NCI-H1436 (cell line): ENCODE measurements at places on chromosomes 1 and 21.

GRCh38 chr1:83910461-83910860 lies 88.5 kb downstream of the TTLL7 start:
- no peak for DNase-seq

DNA sequence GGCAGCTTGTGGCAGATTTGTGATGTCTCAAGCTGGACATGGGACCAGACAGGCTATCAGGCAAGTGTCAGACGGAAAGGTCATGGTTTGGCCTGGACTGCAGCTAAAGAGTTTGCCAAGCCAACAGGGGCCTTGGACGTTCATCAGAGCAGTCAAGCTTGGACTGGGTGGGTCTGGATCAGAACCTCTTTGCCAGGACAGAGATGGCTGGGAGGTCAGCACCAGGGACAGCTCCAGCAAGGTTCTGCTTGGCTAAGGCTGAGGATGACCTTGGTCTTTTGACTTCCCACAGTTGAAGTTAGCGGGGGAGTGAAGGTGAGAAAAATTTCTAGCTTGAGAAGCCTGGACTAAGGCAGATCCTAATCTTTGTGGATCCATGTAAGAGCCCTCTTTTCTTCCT lies 68.1 kb downstream of the GRIK3 start:
- no peak for DNase-seq

DNA sequence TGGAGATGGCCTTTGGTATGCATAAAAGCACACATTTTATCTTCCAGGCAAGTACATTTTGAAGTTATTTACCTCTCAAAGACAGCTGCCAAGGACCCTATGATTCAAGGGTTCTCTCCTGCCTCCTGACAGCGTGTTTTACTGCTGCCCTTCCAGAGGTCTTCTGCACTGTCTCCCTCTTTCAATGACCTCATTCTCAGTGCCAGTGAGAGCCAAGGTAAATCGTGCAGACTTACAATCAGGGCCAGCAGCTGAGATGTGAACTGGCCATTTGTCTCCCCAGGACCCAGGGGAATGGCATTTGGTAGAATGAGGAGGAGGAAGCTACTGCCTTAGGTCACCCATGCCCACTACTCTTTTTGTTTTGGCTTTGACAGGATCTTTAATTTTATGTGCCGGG lies 84.2 kb upstream of the FGGY start:
- no peak for DNase-seq

DNA sequence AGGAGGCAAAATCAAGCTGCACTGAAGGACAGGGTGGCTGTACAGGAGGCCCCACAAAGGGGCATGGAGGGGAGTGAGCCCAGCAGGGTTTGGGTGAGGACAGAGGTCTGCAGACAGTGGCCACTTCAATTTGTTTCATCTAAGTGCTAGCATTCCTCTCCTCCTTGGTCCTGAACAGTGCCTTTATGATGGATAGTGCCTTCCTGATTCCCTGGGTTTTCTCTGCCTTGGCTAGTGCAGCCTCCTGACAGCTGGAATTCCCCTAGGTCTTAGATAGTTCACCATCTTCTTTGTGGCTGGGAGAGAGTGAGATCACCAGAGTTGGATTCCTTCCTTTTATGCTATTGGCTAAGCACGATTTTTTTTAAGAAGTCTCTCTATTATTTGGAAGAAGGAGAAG lies 3.8 kb upstream of the HPCAL4 start:
- no peak for DNase-seq

- DNase-seq = no peak
Measured at GRCh38 chr1:154586641-154587040, 19.1 kb downstream of the CHRNB2 start.

GRCh38 chr21:32270748-32271147 lies 8.1 kb downstream of the MIS18A start:
- no peak for DNase-seq

GRCh38 chr1:39132505-39133339 lies 71.8 kb upstream of the MACF1 start:
- no peak for DNase-seq

DNA sequence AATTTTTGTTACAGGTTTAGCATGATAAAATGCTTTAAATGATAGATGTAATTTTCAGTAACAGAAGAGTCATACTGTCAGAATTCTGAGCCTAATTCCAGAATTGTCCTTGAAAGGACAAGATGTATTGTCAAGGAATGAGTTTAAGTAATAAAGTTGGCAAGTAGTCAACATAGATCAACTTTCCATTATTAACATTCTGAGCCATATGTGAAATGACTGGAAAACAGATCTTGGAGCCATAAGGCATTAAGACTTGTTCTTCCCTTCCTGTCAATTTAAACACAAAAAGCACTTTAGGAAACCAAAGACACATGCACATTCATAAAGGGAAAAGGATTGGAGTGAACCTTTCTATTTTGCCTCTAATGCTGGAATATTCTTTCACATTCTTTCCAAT lies 107.0 kb downstream of the ODF2L start:
- no peak for DNase-seq

DNA sequence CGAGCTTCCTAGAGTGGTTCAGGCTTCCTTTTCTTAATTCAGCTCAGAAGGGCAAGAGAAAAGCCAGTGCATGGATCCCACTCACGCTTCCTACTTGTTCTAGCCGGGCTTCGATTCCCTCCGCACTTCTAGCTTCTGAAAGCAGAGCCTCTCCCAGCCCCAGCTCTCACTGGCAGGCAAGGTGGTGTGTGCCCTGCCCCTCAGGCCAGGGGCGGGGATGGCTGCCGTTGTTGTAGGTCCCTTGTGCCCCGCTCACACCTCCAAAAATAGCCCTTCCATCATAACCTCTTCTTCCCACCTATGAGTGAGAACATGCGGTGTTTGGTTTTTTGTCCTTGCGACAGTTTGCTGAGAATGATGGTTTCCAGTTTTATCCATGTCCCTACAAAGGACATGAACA lies 31.6 kb downstream of the BACE2 start:
- no peak for DNase-seq

GRCh38 chr1:156308078-156308477 lies 9.0 kb upstream of the VHLL start:
- no peak for DNase-seq

DNA sequence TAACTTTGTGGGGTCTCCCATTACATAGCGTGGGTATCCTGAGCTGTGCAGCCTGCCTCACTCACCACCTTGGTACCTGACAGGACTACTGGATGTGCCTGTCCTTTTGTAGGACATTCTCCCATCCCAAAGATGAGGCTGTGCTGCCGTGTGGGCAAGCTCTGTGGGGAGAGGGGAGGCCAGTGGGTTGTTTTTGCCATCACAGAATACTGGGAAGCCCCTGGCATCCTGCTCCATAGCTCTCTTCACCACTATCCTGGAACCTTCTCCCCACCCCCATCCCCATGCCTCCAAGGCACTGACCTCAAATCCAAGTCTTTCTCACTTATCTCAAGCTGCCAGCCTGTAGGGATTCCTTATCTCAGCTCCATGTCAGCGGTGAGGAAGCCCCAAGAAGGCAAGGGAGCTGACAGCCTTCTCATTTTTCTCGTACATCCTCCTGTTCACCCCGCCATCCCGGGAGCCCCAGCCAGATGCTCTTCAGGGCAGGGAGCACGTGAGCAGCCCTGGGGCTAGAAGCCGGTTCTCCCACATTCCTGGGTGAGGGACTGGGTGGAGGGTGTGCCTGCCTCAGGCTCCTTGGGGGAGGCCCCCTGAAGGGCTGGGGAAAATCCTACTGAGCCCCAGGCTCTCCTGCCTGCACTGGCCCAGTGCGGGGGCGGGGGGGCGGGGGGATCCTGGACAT lies 2.4 kb upstream of the ELF3 start:
- DNase-seq = no peak

- no peak for DNase-seq
Measured at GRCh38 chr1:42953182-42954180, 5.2 kb downstream of the SLC2A1 start.

GRCh38 chr1:206727981-206728696 lies 42.4 kb upstream of the IL19 start:
- no peak for DNase-seq

GRCh38 chr1:13661539-13661938 lies 38.4 kb upstream of the PRDM2 start:
- no peak for DNase-seq

- DNase-seq = no peak
Measured at GRCh38 chr1:226989085-226989920, 49.2 kb downstream of the COQ8A start.

DNA sequence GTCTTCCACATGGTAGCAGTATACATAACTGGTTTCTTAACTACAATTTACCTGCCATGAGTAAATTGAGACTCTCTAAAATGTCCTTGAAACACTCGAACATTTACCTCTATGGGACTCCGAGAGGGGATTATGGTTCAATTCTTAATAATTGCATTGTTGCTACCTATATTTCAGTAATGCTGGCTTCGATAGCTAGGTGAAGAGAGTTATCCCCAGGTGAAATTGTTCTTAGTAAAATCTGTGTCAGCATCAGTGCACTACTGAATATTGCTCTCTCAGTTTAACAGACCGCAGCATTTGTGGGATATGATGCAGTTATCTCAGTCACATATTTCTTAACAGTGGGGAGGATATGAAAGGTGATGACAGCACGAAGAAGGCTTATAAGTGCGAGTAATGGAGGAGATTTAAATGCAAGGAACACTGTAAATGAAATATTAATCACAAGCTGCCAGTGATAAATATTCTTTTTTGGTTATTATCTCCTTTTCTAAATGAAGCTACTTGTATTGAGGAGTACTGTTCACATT lies 801.9 kb downstream of the BRINP3 start:
- no peak for DNase-seq

- no peak for DNase-seq
Measured at GRCh38 chr21:38511662-38512243, 13.5 kb upstream of the ERG start.

DNA sequence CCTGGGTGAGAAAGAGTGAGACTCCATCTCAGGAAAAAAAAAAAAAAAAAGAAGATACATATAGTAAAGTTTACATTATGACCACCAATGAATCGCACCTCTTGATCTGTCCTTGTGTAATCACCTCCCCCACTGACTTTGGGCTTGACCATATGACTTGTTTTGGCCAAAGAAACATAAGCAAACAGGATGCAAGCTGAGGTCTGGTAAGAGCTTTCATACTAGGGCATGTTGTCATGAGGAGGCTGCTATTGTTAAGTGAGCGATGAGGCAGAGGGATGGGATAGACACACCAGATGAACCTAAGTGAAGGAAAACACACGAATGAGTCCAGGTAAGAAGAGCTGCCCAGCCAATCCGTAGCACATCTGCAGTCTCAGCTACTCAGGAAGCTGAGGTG lies 10.7 kb downstream of the ENAH start:
- DNase-seq = no peak

DNA sequence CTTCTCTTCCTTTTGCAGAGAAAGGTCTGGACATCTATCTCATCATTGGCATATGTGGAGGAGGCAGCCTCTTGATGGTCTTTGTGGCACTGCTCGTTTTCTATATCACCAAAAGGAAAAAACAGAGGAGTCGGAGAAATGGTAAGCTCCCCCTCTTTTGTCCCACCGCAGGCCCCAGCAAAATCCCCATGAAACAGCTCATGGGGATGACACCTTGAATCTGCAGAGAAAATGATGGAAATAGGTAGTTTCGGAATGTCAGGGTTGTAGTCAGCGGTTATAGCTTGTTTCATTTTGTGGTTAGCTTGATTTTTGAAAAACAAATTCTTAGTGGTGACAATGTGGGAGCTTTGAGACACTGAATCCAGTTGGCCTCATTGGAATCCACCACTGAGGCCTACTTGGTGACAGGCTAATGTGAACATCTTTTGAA lies 10.3 kb downstream of the CD2 start:
- no peak for DNase-seq

- no peak for DNase-seq
Measured at GRCh38 chr21:34959607-34960006, 89.5 kb downstream of the RUNX1 start.

DNA sequence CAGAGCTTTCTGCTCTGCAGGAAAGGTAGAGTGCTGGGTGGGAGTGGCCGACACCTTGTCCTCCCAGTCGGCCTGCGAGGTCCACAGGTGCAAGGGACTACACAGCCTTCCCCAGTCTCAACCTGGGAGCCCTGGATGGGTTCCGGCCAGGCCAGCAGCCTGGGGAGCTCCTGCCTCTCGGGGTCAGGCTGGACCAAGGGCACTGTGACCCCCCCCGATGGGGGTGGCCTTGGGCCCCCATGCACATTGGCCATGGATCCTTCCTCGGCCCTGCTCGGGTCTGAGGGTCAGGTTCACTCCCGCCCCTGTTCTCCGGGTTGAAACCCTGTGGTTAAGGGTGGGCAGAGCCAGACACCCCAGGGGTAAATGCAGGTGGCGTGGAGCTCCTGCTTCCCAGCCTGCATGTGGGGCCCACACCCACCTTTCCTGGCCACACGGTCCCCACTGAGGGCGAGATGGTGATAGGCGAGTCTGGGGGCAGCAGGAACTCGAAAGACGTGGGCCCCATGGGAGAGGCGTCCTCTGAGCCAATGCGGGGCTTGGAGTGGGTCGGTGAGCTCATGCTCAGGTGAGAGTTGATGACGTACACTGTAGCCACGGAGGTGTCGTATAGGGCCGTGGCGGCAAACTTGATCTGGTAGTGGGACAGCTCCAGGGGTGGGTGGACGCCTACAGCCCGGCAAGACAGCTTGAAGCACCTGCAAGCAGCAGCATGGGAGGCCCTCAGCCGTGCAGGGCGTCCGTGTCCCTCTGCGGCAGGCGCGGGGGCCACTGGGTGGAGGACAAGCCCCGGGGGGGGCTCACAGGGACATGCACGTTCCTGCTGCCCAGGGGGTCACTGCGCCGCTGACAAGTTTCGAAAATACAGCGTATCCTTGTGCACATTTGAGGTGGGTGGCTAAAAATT lies 10.8 kb upstream of the TMEM52 start:
- no peak for DNase-seq

DNA sequence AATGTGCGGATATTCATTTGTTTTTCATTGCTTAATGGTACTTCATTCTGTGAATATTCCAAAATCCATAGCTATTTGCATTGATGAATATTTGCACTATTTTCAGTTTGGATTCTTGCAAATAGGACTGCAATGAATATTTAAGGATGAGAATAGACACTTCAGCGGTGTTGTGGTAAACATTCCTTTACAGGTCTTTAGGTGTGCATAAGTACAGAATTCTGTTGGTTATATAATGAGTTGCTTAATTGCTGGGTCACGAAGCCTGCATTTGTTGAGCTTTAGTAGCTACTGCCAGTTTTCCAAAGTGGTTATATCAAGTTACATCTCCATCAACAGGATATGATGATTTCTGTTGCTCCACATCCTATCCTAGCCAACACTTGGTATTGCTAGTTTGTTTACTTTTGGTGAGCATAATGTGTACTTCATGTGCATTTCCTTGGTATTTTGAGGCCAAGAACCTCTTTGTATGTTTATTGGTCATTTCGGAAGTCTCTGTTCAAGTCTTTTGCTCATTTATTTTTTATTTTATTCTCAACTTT lies 64.2 kb upstream of the CYYR1 start:
- no peak for DNase-seq

DNA sequence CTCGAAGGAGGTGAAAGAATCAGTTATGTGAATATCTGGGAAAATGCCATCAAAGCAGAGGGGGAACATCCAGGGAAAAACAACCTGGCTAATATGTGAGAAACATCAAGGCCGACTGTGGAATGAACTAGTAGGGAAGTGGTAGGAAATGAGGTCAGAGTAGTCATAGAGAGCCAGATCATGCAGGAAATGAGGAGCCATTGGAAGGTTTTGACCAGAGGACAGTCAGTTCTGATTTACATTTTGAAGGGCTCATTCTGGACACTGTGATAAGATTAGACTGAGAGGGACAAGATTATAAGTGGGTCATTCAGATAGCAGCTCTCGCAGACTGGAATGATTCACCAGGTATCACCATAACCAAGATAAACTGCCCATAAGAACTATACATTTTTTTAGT lies 63.7 kb downstream of the SYT14 start:
- no peak for DNase-seq

- no peak for DNase-seq
Measured at GRCh38 chr21:42013931-42014330, 3.8 kb upstream of the ZBTB21 start.
